ENCODE measurements at places on chromosomes 2 and 18. TPM values are rescaled to one million over a fixed set of nuclear protein-coding genes. Genes with fewer than 3 reads are reported as not detected.

GRCh38 chr18:68925268-68925667 lies 127.4 kb downstream of the CCDC102B start:
- no peaks in the 10 kb centered on the region for H3K27me3 ChIP-seq
- H3K4me1 ChIP-seq = no peaks in the 10 kb centered on the region
- no peaks in the 10 kb centered on the region for H3K36me3 ChIP-seq
- peak; percentile 17 for DNase-seq
- H3K27ac ChIP-seq = no peak overlapping the region

- H3K36me3 ChIP-seq = no peaks in the 10 kb centered on the region
- H3K27me3 ChIP-seq = no peaks in the 10 kb centered on the region
- H3K27ac ChIP-seq = no peak overlapping the region
- no peak for DNase-seq
Observed at GRCh38 chr18:2535419-2535910, 35.8 kb downstream of the METTL4 start.

DNA sequence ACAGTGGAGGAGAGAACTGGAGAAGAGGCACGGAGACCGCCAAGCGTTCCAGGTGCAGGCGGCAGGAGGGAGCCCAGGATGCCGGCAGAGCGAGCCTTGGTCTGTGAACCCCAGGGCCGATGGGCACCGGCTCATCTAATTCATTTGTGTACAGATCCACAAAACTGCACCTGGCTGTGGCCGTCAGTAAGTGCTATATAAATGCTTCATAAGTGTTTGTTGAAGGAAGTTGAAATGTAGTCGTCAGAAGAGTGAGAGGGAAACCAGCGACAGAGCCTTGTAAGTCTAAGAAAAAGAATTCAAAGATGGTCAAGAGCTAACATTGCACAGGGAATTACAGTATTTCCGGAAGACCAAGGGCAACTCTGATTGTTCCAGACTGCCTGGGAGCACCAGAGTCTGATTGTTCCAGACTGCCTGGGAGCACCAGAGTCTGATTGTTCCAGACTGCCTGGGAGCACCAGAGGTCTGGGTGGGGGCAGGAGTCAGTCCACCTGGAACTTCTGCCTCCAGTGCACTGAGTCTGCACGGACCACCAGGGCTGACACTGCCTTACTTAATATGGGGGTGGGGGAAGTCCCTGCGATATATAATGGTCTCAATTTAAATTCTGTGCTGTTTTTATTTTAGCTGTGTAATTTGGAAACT lies 112.3 kb downstream of the BCL2 start:
- no peaks in the 10 kb centered on the region for H3K4me1 ChIP-seq
- H3K27ac ChIP-seq = no peak overlapping the region
- H3K27me3 ChIP-seq = peaks cover 63% of the 10 kb centered on the region
- no peaks in the 10 kb centered on the region for H3K36me3 ChIP-seq
- DNase-seq = no peak

DNA sequence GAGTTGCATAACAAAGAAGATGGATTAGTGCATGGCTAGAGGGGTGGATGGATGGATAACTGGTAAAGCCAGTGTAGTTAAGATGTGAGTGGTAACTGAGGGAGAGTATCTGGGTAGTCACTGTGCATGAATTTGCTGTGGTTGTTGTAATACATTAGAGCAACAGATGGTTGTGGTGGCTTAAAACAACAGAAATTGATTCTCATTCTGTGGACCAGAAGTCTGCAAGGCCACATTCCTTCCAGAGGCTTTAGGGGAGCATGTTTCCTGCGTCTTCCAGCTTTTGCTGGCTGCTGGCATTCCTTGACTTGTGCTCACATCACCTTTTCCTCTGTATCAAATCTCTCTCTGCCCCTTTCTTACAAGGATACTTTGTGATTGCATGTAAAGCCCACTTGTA lies 155.4 kb downstream of the ASB1 start:
- no peak overlapping the region for H3K4me3 ChIP-seq
- H3K4me1 ChIP-seq = no peaks in the 10 kb centered on the region
- H3K36me3 ChIP-seq = no peaks in the 10 kb centered on the region
- H3K27me3 ChIP-seq = peaks cover 31% of the 10 kb centered on the region

GRCh38 chr2:16817305-16818202 lies 151.9 kb upstream of the CYRIA start:
- H3K27ac ChIP-seq = no peak overlapping the region
- no peaks in the 10 kb centered on the region for H3K27me3 ChIP-seq
- H3K4me3 ChIP-seq = no peak overlapping the region
- no peaks in the 10 kb centered on the region for H3K4me1 ChIP-seq
- H3K36me3 ChIP-seq = no peaks in the 10 kb centered on the region

GRCh38 chr2:28322456-28322855 lies 70.2 kb upstream of the FOSL2 start:
- H3K36me3 ChIP-seq = no peaks in the 10 kb centered on the region
- no peak overlapping the region for H3K27ac ChIP-seq
- H3K27me3 ChIP-seq = no peaks in the 10 kb centered on the region
- DNase-seq = no peak
- H3K4me1 ChIP-seq = no peaks in the 10 kb centered on the region

DNA sequence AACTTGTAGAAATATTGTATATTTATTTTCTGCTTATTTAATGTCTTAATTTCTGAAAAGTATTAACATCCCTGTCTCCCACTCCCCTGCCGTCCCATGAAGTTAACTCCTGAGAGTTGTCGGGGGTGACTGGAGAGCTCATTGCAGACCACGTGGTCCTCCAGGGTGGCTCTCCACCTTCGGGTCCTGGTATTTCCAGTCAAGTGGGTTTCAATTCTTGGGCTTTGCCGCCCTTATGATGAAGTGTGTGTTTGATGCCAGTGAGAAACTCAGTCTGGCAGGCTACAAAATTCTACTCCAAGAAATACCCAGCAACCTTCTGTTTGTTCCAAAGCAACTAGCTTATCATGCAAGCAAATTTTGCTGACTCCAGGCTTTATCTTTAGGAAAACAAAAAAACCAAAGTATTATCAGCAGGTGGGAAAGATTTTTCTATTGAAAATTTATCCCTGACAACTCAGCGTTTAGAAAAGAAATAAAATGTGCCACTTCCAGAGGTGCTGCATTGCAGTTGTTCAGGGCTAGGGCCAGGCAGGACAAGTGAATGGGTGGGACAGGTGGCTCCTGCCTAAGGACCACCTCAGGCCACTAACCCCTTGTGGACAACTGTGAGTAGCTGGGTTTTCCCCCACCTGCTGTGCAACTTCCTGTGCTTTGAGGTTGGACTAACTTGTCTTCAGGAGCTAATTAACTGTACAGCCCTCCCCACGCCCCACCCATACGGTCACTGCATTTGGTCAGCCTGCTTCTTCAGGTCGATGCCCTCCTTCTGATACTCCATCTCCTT lies 46.6 kb downstream of the BCL2L11 start:
- H3K36me3 ChIP-seq = no peaks in the 10 kb centered on the region
- H3K27me3 ChIP-seq = no peaks in the 10 kb centered on the region
- no peak overlapping the region for H3K27ac ChIP-seq
- no peak overlapping the region for H3K4me3 ChIP-seq

INHBB gene
- not detected for total RNA-seq
